ENCODE measurements at places on chromosomes 2 and 18.

DNA sequence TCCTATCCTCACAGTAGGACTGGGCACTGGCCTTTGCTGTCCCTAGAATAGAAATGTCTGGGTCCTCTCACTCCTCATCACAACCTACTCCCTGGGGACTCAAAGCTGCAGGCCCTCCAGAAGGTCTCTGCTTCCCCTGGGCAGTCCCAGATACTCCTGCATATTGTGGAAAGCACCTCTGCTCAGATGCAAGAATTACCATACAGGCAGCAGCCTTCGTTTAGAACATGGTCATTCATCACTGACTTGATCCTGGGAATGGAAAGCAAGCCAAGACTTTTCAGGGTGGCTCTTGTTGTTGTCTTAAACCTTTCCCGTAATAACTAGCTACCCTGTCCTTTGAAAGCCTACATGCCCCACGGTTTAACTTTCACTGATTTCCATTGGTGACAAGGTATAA lies 53.1 kb upstream of the NPAS2 start:
- DNase-seq: no peak

- DNase-seq: no peak
These were observed 30.6 kb upstream of the CYP1B1 start for GRCh38 chr2:38106405-38107094.

DNA sequence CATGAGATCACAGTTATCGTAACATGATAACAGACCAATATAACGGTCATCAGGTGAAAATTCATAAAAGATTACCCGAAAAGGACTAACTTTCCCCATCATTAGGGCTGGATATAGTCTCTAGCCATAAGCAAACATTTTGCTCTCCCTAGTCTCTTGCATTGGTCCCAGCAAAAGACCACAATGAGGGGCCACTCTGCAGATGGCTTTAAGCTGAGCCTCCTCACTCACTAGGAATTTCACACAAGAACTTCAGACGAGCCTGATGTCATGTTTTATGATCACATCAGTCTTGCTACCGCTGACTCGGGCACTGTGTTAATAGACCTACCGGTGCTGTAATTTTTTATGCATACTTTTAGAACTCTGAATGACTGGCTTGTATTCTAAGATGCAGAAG lies 35.2 kb downstream of the STK17B start:
- DNase-seq: no peak

GRCh38 chr2:130370490-130370889 lies 14.6 kb downstream of the PTPN18 start:
- DNase-seq: no peak

GRCh38 chr18:24227977-24228666 lies 89.3 kb downstream of the CABYR start:
- no peak for DNase-seq

DNA sequence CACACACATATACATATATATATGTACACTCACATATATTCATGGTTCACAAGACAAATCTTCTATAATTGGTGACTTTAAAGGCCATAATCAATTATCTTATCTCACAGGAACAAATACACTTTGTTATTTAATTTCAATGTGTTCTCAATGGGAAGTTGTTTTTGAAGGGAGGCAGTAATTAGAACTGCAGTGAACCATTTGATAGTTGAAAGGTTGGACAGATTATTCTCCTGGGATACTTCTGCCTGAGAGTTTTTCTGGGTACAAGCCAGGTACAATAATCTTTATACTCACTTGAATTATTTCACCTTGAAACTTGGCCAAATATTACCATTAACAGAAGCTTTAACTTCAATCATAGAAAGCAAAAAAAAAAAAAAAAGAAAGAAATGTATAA lies 546.6 kb upstream of the LRRTM4 start:
- DNase-seq: no peak

DNA sequence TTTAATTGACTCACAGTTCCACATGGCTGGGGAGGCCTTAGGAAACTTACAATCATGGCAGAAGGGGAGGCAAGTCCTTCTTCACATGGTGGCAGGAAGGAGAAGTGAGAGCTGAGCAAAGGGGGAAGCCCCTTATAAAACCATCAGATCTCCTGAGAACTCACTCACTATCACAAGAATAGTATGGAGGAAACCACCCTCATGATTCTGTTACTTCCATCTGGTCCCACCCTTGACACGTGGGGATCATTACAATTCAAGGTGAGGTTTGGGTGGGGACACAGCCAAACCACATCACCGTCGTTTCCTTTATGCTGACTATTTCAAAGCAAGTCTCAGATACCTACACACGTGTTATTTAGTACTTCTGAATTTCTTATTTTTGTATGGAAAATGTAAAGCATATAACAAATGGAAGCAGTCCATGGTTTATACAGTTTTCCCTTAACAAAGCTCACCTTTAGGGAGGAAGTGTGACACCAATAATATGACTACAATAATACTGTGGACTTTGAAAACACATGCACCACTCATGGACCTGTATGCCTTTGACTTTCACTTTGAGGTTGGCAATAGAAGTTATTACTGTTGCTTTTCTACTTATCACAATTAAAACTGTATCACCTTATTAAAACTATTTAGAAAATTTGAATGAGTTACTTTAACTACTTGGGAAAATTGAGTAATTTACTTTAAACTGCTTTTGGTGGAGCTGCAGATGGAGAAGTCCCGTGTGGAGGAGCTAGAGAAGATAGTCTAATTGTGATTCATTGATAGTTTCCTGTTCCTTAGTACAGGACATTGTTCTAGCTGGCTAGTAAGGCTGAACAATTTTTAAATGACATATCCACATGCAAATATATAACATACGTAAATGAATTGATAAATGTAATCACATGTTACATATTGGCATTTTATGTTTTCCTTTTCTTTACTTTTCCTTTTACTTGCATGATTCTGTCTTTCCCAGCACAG lies 37.3 kb downstream of the MTCL1 start:
- DNase-seq: no peak

- no peak for DNase-seq
These were observed 209.8 kb downstream of the HAUS1 start for GRCh38 chr18:46314011-46314410.

DNA sequence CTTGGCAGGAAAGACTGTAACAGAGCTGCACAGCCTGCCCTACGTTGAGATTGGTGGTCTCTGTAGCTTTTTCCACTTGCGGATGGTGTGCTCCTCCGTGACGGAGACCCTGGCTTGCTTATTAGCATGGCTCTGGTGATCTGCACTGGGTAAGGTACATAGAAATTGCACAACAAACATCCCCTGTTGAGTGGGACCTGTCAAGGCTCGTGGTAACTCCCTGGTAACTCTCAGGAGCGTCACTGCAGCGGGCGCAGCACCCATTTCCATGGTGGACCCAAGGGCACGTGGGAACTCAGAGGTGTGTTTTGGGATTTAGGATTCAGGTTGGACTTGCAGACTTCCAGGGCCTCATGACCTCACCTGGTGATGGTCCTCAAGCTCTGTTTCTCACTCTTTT lies 1.1 kb downstream of the TRAF3IP1 start:
- no peak for DNase-seq

GRCh38 chr2:136909777-136910176 lies 144.4 kb downstream of the THSD7B start:
- no peak for DNase-seq

Measured in stimulated activated CD8-positive, alpha-beta memory T cell treated with anti-CD3 and anti-CD28 coated beads, Interleukin-7, amount 100 ng/mL, for 1 hour (primary cell).